ENCODE measurements at places on chromosomes 5 and 9.

DNA sequence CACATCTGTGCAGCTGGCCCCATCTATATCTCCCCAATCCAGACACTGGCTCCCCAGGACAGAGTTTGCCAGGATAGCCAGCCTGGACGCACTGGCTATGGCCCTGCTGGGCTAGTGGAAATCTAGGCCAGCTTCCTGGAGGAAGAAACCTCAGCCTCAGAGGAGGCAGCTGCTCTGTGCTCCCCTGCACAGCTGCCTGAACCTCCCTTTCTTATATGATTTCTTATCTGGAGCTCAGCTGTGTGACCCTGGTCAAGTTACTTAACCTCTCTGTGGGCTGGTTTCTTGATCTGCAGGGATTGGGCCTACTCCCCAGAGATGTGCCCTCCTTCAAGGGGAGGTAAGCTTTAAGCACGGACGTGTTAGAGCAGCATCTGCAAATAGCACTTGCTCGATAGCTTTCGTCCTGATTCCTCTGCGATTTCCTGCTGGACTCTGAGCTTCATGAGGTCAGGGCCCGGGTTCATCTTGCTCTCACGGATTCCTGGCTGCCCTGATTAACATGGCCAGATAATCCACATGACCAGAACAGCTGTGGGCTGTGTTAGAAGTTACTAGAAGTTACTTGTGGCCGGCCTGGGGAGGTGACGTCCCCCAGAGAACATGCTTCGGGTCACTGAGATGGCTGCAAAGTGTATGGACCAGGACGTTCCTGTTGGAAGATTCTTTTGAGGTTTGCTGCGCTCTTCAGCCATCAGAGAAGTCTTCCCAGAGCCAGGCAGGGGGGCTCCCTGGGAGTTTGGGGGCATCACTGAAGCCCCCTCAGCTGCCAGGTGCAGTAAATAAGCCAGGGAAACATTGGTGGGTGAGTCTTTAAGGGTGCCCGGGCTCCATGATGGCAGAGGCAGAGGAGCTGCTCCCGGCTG, 14.5 kb downstream of the C9orf50 start:
- DNase-seq = no peak

DNA sequence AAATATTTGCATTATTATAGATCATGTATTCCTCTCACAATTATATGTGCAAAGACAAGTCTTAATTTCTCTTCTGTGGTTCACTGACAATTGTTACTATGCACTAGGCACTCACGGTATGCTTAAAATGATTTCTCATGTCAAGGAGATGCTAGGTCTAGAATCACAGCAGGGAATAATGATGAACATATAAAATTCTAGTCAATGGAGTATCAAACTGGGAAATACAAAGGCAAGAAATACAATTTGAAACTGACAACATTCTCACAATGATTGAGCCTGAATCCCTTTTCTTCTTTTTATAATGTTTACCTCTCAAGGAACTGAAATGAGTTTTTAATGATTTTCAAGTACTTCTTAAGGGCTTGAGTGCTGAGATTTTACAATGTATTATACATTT, 302.3 kb upstream of the GRAMD2B start:
- no peak for DNase-seq

GRCh38 chr5:137023371-137023770, 475.8 kb downstream of the SPOCK1 start:
- DNase-seq = no peak

DNA sequence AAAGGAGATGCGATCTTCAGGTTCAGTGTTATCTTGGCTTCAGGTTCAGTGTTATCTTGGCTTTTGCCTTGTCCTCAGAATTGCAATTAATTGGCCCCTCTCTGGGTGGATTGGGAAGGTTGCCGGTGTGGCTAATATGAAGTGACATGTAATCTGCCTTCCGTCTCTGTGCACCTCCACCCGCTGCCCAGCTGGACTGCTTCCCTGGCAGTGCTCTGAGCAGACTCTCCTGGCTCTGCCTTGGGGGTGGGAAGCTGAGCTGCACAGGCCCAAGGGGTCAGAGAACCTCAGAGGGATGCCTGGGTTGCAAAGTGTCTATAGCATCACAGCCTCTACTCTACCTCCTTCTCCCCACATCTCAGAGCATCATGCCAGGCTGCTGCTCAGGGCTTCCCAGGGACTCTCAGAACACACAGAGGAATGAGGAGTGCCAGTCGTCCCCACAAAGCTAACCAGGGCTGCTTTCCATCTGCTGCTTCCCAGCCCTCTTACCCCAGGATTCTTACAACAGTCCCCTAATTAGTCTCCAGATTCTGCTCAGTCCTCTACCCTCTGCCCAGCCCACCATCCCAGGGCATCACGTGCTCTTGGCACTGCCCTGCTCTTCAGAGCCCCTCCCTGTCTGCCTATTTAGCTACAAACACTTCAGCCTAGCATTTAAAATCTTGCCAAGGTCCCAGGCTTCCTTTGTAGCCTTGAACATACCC, 54.4 kb upstream of the AFAP1L1 start:
- DNase-seq = no peak

DNA sequence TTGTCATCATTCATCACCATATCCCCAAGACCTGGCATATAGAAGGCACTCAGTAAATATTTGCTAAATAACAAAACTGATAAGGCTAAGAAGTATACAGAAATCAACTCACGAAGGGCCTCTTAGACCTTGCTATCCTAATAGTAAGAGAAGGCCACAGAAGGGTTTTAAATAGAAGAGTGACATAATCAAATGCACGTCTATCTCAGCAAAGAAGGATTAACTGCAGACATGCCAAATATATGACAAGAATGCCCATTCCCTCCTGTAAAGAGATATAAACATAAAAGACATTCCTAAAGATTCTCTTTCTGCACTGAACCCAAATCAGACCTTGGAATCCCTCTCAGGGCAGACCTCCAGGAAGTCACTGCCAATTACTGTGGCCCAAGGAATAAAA, 34.1 kb downstream of the ECPAS start:
- DNase-seq = no peak

DNA sequence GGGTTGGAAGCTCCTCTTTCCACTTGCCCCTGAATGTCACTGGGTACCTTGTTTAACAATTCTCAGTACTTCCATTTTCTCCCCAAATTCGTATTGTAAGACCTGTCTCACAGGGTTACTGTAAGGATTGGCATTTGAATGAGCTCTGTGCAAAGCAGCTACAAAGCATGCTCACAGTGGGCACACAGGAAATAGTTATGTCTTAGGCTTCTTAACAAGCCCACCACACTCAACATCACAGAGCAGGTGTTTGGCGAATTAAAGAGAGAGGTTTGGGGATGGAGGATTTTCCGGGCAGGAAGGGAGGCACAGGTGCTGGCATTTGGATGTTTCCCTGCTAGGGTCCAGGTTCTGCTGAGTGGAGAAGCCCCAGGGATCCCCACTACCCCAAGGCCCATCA, 17.0 kb upstream of the LHFPL2 start:
- DNase-seq = no peak

DNA sequence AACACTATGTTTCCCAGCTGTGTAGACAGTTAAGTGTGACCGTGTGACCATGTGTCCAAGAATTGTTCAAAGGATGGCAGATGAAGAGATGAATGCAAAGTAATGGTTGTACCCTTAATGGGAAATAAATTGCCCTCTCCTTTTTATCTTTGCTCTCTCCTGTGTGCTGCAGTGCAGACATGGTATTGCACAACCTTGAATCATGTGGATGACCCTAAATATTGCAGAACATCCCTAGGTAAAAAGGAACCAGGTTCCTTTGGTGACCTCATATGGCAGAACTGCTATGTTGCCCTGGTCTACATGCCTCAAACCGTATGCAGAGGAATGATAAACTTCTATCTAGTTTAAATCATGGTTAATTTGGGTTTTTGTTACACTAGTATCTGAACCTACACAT, 81.7 kb upstream of the CTNND2 start:
- DNase-seq = no peak

GRCh38 chr9:29625292-29625731, 2052.0 kb upstream of the C9orf72 start:
- no peak for DNase-seq

All from stimulated activated CD8-positive, alpha-beta memory T cell treated with anti-CD3 and anti-CD28 coated beads, Interleukin-12 subunit alpha, Interleukin-12 subunit beta, amount 100 ng/mL, for 1 hour (primary cell).